CD4-positive, alpha-beta T cell treated with Interferon gamma for 1 hour (primary cell): ENCODE measurements at places on chromosomes 6 and 20.
A peak's percentile ranks its signal among the peaks of the same experiment; 100 is the strongest.

DNA sequence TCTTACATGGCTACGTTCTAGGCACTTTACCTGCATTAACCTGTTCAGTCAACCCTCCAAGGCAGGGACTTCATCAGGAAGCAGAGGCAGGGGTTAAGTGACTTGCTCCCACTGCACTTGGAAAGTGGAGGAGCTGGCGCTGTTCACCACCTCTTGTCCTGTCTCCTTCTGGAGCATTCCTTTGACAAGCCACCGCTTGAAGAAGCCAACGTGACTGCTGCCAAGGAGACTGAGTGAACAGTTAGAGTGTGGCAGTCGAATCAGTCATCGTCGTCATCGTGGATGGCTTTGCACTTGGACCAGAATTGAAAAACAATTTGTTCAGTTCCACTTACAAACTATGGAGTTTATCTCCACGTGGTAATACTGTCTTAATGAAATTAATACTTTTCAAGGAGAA, 60.9 kb downstream of the TULP4 start:
- DNase-seq: no peak

DNA sequence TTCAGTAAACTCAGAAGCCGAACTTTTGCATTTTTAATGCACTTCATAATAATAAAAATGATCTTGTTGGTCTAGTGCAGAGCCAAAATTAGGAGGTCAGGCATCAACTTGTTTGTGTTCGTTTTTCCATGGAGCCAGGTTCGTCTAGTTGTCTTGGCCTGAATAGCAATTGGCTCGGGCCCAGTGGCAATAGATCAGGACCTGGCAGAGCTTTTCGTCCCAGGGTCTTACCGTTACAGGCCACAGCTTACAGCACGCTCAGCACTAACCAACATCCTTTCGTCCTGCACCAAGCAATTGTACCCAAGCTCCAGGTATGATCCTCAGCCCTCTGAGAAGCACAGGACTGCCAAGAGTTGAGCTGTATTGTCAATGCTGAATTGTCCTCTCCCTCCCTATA, 240.5 kb upstream of the PLN start:
- DNase-seq: no peak

- no peak for DNase-seq
These were observed 142.0 kb downstream of the UST start for GRCh38 chr6:148888856-148889255.

- no peak for DNase-seq
These were observed 6.0 kb upstream of the PRL start for GRCh38 chr6:22302838-22303237.

DNA sequence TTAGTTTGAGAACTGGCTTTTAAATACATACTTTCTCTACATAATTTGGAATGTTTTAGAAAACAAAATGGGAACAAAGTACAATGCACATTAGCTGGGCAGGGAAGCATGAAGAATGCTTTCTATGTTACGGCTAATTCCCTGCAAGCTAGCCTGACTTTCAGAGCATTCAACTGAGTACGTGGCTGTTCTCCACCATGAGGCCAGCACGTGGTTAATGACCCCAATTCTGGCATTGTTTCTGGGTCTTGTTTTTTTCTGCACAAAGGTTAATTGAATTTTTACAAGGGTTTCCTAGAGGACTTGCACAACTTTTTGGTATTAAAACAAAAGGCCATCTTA, 208.6 kb upstream of the AGPAT4 start:
- no peak for DNase-seq

GRCh38 chr20:54608039-54608745, 132.8 kb downstream of the DOK5 start:
- DNase-seq: no peak

- DNase-seq: no peak
These were observed 26.5 kb upstream of the PPP1R14C start for GRCh38 chr6:150116200-150116800.

DNA sequence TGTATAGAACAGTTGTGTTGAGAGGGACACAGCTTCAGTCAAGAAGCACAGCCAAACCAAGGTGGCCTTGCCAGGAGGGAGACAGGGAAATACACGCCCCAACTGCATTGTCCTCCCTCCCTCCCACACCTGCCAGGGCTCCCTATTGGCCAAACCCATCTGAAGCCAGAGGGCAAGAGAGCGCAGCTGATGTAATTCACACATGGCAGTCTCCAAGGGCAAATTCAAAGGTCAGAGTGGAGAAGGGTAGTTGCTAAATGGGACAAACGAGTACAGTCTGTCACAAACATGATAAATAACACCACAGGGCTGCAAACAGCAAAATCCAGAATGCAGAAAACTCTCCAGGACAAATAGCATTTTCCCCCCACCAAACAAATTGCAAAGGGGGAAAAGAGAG, 23.2 kb upstream of the PPP1R16B start:
- DNase-seq: no peak

DNA sequence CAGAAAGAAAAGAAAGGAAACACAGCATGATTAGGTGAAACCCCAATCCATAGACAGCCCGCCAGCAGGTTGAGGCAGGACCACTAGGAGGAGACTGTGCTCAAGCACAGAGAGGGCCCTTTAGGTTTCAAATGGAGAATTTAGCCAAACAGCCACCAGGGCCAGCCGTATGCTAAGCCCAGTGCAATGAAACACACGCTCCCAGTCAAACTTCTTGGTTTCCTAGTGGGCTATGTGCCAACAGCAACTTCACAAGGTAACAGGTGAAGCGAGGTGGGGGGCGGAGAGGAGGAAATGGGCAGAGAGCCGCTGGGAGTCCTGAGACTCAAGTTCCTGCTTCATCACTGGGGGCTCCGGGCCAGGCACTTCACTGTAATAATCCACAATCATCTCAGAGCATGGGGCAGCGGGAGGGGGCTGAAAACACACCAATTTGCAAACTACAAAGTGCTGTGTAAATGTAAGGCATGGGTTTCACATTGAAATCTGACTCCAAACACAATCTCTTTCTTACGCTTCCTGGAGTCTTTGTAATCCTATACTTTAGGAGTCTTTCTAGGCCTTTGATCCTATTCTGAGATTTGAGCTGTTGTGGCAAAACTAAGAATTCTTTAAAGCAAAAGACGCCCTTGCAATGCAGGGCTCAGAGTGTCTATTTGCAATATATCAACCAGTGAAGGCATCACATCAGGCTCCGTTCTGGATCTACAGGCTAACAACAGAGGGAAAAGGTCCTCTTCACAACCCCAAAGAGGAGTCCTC, 117.3 kb downstream of the OPRM1 start:
- DNase-seq: peak; percentile 50

- no peak for DNase-seq
These were observed 6.6 kb upstream of the GTF2H4 start for GRCh38 chr6:30901436-30901835.

DNA sequence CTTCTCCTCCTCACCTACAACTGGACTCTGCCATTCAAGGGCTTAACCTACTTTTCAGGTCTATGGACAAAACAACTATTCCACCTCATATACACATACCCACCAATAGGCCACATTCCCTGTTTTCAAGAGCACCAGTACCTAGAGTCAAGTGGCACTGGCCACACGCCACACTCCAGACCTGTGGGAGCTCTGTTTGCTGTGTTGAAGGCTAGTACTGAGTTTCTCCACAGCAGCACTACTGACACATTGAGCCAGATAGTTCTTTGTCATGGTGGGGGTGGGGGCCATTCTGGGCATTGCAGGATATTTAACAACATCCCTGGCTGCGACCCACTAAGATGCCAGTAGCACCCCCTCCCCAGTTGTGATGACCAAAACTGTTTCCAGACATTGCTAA, 84.1 kb downstream of the RALGAPA2 start:
- no peak for DNase-seq

GRCh38 chr20:20837574-20838021, 125.2 kb upstream of the RALGAPA2 start:
- no peak for DNase-seq

DNA sequence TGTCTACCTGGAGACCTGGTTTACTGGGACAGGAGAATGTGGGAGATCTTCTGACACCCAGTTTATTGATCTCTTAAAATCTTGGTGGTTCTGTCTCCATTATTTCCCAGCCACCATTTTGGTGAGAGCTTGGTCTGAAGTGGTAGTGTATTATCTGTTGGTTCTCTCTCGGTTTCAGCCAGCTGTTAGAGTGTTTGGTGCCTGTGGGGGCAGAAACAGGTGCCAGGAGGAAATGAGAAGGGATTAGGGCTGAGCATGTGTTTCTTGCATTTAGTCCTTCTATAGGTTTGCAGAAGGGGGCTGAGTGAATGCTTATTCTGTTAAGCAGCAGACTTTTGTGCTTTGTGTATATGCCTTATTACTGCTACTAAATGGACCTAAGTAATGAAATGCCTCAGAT, 9.6 kb downstream of the JARID2 start:
- DNase-seq: no peak

DNA sequence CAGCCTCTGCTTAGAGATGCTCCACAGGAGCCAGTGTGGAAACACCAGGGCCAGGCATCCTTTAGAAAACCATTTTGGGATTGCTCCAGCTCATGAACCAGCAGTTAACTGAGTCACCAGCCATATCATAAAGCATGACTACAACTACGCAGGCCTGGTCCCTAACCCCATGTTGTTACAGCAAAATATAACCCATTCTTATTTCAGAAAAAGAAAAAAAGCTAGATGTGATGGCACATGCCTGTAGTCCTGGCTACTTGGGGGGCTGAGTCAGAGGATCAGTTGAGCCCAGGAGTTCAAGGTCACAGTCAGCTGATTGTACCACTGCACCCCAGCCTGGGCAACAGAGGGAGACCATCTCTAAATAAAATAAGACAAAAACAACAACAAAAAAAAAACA, 36.8 kb downstream of the C6orf15 start:
- DNase-seq: no peak

DNA sequence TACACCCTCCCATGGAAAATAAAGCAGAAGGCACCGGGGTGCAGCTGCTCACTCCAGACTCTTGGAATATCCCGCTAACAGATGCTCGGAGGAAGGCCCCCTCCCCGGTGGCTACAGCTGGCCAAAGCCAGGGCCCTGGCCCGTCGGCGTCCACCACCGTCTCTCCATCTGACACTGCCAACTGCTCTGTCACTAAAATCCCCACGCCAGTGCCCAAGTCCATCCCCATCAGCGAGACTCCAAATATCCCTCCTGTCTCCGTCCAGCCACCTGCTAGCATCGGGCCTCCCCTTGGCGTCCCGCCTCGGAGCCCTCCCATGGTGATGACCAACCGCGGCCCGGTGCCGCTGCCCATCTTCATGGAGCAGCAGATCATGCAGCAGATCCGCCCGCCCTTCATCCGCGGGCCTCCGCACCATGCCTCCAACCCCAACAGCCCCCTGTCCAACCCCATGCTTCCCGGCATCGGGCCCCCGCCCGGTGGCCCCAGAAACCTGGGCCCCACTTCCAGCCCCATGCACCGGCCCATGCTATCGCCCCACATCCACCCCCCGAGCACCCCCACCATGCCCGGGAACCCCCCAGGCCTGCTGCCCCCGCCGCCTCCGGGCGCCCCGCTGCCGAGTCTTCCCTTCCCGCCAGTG, 143.9 kb downstream of the SOBP start:
- no peak for DNase-seq

DNA sequence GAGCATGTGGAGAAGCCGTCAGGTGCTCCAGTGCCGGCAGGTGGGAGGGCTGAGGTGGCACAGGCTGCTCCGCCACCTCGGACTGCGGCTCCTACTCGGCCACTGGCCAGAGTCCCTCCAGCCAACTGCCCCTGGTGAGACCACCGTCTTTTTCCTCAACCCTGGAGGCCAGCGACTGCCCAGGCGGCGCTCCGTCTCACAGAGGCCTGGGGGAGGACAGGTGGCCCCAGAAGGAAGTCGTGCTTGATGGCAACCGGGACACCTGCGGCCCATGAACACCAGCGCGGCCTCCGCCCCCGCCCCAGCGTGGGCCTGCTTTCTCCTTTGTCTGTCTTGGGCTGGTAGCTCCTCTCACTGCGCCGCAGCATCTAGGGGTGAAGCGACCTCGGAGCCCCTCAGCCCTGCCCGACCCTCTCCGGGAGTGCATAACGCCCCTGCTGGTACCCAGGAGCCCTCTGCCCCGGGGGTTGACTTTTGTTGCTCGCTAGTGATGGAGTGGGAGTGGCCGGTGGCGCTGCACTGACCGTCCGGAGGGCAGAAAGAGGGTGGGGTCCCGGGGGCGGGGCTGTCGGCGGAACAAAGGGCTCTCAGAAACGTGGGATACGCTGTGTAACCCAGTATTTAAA, 706 bp upstream of the TUBB2B start:
- peak; percentile 16 for DNase-seq

GRCh38 chr6:129695373-129696027, 14.5 kb downstream of the ARHGAP18 start:
- no peak for DNase-seq

DNA sequence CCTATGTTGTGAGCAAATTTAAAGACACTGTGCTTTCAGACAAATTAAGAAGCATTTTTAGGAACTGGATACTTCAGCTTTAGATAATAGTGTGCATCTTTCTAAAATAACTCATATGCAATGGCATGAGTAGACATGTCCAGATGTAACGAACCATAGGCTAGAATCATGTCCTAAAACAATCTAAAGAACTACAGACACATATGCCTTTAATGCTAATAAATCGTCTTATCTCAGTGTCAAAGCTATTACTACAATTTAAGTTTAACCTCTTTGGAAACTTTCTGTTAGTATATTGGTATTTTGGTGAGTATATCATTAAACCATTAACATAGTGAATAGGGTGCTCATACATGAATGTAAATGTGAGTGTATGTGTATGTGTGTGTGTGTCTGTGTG, 908.5 kb upstream of the FLRT3 start:
- DNase-seq: no peak

DNA sequence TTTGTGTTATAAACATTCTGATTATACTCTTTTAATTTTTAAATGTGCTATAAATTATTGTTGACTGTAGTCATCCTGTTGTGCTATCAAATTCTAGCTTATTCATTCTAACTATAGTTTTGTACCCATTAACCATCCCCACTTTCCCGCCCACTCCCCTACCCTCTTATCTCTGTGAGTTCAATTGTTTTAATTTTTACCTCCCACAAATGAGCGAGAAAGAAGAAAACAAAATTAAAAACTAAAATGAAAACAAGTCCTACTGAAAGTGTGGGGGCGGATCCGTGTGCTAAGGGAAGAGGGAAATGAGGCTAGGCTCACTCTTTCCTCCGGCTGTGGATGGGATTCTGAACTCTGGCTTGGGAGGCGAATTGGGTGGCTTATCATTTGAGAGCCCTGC, 6.6 kb upstream of the ZNF831 start:
- no peak for DNase-seq

- no peak for DNase-seq
These were observed 20.8 kb downstream of the MYLK4 start for GRCh38 chr6:2729921-2730320.
